ENCODE measurements at places on chromosomes 6 and 20.
A peak's percentile ranks its signal among the peaks of the same experiment; 100 is the strongest.

GRCh38 chr6:111849298-111849697, 24.0 kb downstream of the FYN start:
- DNase-seq = no peak

- no peak for DNase-seq
These were observed 224.9 kb upstream of the OPRM1 start for GRCh38 chr6:153814136-153814535.

- DNase-seq = peak; percentile 19
These were observed 20.9 kb downstream of the MAP1LC3A start for GRCh38 chr20:34579191-34579978.

DNA sequence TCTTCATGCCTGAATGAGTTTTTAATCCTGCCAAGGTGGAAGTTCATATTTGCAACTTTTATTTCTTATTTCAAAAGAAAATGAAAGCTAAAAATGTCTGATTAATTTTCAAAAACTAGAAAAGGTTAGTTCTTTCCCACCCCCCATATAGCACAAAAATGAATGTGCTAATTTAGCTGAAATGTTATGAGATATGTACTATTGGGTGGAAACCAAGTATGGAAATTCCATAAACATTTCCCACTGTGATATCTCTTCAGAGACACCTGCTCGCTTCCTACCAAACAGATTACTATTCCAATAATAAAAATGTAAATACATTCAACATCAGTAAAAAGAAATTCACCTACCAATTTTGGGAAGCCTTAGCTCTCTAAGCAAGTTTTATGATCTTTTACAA, 678.6 kb upstream of the ID4 start:
- no peak for DNase-seq

- no peak for DNase-seq
These were observed 71.0 kb upstream of the MRAP2 start for GRCh38 chr6:83962582-83962981.

DNA sequence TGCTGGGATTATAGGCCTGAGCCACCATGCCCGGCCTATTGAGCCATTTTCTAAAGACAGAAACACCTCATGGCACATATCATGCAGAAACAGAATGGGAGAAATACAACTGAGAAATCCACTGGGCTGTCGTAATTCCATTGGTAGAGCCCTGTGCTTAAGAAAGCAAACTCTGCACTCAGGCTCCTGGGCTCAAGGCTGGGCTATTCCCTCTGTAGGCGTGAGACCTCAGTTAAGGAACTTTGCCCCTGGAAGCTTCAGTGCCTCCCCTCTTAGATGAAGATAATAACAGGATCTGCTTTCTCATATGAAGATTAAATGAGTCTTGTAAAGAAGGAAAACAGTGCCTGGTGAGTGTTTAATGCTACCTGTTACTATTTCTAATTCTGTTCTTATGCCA, 120.3 kb downstream of the PXDC1 start:
- no peak for DNase-seq

DNA sequence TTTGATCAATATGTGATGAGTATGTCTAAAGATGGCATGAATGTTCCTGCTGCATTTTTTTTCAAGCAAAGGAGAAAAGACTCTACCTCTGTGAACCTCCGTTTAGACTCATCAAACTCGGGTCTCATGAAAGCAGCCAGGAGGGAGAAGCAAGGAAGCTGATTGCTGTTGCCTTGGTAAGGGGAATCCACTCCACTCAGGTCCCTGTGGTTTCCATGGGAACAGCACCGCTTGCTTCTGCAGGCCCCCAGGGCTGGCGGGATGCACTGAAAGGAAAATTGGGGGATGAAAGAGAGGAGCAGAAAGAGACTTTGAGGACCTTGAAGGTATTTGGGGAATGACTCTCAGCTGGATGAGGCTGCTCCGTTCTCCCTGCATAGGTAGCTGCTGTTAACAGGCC, 249.6 kb upstream of the RIN2 start:
- DNase-seq = no peak

- no peak for DNase-seq
These were observed 281.4 kb upstream of the RGS17 start for GRCh38 chr6:153412519-153412918.

DNA sequence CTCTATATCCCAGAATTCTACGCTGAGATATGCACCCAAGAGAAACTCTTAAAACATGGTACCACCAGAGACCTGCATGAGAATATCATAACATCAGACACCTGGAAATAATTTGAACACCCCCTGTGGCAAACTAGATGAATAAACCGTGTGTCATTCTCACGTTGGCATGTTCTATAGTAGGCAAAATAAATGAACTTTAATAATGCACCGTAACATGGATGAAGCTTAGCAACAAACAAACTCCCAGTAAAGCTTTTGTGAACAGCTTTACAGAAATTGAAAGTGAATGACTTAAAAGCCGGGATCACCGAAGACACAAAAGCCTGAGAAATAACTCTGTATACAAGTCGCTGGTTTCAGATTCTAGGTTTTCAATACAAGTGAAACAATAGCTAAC, 1166.8 kb upstream of the CITED2 start:
- DNase-seq = no peak

- no peak for DNase-seq
These were observed 75.3 kb upstream of the CCN6 start for GRCh38 chr6:111978532-111979149.

GRCh38 chr20:9398882-9399281, 115.5 kb upstream of the LAMP5 start:
- no peak for DNase-seq

DNA sequence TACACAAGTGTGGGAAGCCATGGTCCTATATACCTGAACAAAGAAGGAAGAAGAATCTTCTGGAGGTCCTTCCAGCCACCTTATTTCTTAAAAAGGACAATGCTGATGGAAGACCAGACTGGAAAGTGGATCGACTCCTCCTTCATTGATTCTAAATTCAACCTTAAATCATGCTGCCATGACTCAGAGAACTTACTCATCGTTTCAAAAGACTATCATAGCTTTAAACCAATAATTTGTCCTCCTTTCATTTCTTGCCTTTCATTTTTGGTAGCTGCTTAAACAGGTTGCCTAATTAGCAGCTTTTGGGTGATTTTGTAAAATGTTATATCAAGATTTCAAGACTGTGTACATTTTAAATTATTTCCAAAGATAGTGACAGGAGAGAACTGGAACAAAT, 60.8 kb downstream of the RTN4IP1 start:
- DNase-seq = no peak

- no peak for DNase-seq
These were observed 166.4 kb downstream of the NFATC2 start for GRCh38 chr20:51376111-51376510.

GRCh38 chr6:36679043-36679833, 724 bp downstream of the CDKN1A start:
- peak; percentile 57 for DNase-seq
